ENCODE measurements at places on chromosomes 5 and 9.

- DNase-seq = no peak
Observed at GRCh38 chr5:95686651-95687050, 3.9 kb upstream of the SPATA9 start.

GRCh38 chr9:80066931-80067330, 495.2 kb downstream of the TLE4 start:
- DNase-seq = no peak

GRCh38 chr9:120791161-120791560, 2.1 kb downstream of the FBXW2 start:
- no peak for DNase-seq

DNA sequence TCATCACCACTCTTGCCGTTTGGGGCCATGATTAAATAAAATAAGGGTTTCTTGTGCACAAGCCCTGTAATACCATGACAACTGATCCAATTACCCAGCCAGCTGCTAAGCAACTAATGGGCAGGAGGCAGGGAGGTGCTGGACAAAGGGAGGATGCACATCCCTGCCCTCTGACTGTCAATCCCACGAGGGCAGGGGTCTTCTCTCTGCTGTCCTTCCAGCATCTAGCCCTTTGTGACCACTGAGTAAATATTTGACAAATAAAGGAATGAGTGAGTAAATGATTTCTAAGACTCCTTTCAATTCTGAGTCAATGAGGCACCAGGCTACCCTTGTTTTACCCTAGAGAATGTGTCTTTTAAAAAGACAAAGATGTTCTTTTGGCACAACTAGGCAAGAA, 247.1 kb downstream of the SYK start:
- DNase-seq = no peak

DNA sequence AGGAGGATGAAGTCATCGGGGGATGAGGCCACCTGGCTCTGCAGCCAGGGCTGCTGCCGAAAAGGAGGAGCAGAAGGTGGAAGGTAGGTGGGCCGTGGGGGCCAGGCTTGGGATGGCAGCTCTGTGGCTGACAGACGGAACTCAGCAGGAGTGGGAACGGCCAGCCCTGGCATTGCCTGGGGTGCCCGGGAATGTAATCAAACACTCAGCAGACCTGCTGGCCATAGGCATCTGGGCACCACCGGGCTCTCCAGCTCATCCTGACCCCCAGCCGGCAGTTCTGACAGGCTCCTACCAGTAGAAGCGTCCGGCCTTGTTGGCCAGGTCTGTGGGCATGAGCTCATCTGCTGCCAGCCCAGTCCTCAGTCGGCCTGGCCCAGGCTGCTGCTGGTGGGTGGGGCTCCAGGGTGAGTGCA, 4.3 kb upstream of the FAT2 start:
- peak; percentile 39 for DNase-seq

GRCh38 chr5:140239939-140240700, 62.8 kb downstream of the PFDN1 start:
- peak; percentile 80 for DNase-seq

GRCh38 chr9:86722706-86723075, 224.6 kb downstream of the GAS1 start:
- no peak for DNase-seq

GRCh38 chr9:114311571-114312512, 11.1 kb upstream of the ORM1 start:
- DNase-seq = no peak

DNA sequence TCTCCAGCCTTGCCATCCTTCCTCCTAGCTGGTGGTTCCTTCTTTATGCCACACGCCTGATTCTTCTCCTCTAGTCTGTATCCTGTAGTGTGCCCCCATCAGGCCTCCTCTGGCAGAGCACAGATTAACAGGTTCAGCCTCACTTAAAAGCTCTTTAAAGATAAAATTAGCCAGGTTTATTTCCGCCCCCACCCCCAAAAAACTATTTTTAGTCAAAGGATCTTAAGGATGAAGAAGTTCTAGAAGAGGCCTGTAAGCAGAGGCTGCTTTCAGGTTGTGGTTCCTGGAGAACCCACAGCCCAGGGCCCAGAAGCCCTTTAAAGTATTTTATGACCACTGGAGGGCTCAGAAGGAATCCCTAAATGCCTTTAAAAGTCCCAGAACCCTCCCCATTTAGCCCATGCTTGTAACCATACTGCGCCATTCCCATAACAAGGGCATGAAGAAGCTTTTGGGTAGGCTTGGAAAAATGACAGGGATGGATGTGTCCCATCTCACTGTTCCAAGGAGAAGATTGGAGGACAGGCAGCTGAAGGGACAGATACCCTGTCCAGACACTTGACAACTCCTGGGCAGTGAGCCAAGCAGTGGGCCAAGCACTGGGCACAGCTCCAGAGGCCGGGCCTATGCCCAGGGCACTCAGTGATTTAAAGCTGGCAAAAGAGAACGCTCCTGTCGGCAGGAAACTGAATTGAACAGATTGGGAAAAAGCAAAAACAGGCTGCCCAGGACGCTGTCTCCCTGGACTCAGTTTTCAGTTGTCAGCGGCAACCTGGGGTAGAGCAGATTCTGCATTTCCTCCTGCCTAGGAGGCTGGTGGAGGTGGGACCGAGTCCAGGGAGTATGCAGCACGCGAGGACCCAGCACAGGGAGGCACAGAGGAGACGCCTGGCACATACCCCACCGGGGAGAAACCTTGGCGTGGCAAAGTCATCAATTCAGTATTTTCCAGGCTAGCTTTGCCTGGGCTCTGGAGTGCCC, 106.3 kb upstream of the SSBP2 start:
- DNase-seq = peak; percentile 46

DNA sequence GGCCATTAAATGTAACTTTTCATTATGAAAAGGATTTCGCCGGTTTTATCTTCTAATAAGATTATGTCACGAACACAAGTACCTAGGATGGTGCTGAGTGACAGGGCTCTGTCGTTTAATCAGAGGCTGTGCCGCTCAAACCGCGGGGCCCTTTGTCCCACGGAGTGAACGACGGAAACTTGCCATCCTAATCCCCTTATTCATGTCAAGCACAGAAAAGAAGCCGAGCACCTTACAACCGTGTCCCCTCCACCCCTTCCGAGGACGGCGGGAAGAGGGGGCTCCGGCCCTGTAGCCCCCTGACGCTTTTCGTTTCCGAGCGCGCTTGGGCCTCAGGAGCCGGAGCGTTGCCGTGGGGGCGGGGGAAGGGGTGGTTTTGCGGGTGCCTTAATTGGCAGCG, 11.2 kb downstream of the LMX1B start:
- no peak for DNase-seq

GRCh38 chr5:79878721-79879336, 112.2 kb downstream of the MTX3 start:
- DNase-seq = peak; percentile 77

DNA sequence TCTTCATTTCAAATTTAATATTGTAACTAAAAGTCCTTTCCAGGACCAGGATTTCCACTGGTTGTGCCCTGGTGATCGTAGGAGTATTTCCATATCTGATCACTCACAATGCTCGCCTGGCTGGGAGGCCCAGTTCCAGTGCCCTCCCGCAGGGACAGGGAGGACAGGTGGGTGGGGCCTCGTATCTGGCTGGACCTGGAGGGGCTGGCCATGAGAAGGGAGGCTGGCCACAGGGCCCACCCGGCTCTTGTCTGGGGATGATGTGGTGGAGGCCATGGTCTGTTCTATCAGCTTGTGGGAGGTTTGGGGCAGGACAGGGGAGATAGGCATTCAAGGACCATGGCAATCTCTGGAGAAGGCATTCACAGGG, 286.4 kb downstream of the GADD45G start:
- no peak for DNase-seq

GRCh38 chr9:109781086-109781485, 1.1 kb downstream of the PALM2AKAP2 start:
- no peak for DNase-seq

GRCh38 chr9:23587903-23588302, 238.1 kb downstream of the ELAVL2 start:
- DNase-seq = peak; percentile 14

GRCh38 chr9:79013715-79014610, 557.8 kb upstream of the TLE4 start:
- no peak for DNase-seq

GRCh38 chr9:93189369-93190132, 5.6 kb downstream of the WNK2 start:
- DNase-seq = peak; percentile 48

- no peak for DNase-seq
Observed at GRCh38 chr9:87127978-87128614, 180.8 kb upstream of the GAS1 start.

GRCh38 chr9:124006448-124007361, 4.9 kb upstream of the LHX2 start:
- DNase-seq = no peak

GRCh38 chr5:162160401-162160800, 92.8 kb downstream of the GABRG2 start:
- no peak for DNase-seq

- no peak for DNase-seq
Observed at GRCh38 chr5:143471041-143471509, 67.6 kb upstream of the NR3C1 start.

GRCh38 chr9:72779614-72780013, 173.2 kb downstream of the ALDH1A1 start:
- DNase-seq = no peak

GRCh38 chr5:174755106-174755505, 30.7 kb downstream of the MSX2 start:
- no peak for DNase-seq

DNA sequence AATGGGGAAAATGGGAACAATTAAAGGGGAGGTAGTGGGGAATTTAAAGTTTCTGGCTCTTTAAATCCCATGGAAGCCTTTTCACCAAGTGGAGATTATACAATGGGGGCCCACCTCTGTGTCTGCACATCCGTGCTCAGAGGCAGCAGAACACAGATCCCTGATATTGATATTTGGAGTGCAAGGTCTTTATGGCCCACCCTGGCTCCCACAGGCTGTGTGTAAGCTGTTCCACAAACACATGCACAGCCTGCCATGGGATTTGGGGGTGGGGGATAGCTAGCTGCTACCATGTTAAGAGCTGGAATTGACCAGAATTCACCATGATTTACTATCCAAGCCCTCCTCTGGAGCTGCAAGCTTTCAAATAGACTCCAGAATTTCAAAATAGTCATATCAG, 55.9 kb downstream of the RASGEF1C start:
- DNase-seq = no peak

GRCh38 chr5:15433709-15434108, 66.3 kb upstream of the FBXL7 start:
- DNase-seq = no peak

- DNase-seq = no peak
Observed at GRCh38 chr5:155564541-155564940, 551.0 kb downstream of the KIF4B start.

DNA sequence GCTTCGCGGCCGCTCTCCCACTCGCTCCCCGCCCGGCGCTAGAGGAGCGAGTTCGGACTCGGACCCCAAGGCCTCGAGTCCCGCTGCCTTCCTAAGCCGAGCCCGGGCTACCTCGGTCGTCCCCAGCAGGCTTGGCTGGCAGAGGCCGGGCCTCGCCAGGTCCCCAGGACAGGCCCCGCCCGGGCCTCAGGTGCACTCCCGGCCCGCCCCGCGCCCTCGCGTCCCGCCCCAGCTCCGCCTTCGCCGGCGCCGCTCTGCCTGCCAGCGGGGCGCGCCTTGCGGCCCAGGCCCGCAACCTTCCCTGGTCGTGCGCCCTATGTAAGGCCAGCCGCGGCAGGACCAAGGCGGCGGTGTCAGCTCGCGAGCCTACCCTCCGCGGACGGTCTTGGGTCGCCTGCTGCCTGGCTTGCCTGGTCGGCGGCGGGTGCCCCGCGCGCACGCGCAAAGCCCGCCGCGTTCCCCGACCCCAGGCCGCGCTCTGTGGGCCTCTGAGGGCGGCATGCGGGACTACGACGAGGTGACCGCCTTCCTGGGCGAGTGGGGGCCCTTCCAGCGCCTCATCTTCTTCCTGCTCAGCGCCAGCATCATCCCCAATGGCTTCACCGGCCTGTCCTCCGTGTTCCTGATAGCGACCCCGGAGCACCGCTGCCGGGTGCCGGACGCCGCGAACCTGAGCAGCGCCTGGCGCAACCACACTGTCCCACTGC, at the start of gene SLC22A5:
Gene SLC22A5, plus strand, starts transcription at position 237 of the 707 bp plus-strand sequence. Its CDS starts 263 bp downstream, at position 500.
- DNase-seq = peak; percentile 92

GRCh38 chr5:1786621-1787471, 12.8 kb downstream of the MRPL36 start:
- DNase-seq = no peak

GRCh38 chr5:13745508-13745907, 199.0 kb downstream of the DNAH5 start:
- DNase-seq = no peak

DNA sequence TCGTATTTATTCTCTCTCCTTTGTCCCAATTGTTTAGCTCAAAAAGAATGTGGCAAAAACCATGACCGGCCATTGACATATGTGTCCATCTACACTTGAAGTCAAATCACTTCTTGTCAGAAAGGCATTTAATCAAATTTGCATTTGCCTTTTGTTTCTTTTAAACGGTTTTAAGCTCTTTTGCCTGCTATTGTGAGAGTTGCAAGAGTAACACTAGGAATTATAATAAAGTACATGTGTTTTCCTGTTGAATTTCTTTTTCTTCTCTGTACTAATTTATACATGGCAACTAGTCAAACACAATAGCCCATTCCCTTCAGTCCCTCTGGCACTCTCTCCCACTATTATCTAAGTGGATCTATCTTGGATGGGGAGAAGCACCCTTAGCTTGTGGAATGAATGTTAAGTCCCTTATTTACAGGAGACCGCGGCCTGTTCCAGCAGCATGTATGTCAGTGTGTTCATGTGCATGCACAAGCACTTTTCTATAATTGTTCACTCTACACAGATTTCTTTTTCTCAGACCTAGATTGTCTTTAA, 3.2 kb downstream of the ADAMTSL1 start:
- no peak for DNase-seq

DNA sequence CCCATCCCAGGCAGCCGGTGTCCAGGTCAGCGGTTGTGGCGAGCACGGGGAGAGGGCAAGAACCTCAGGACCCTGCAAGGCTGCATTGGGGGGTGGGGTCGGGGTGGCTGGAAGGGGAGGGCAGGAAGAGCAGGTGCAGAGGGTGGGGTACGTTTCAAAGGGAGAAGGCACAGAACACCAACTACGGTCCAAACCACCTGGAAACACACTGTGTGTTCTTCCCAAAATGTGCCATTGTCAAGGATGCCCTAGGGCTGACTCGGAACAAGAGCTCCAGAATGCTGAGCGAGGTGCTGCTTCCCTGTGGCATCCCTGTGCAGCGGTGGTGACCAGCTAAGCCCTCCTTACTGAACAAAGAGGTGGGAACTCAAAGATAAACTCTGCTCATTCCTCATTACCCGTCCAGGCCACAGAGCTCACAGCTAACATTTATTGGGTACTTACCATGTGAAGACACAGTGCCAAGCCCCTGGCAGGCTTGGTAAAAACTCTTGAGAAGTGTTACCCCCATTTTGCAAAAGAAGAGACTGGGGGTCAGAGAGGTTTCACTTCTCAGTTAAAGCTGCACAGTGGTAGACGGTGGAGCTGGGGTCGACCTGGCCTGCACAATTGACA, 153.8 kb downstream of the COL23A1 start:
- DNase-seq = no peak

GRCh38 chr9:135192686-135193085, 105.2 kb downstream of the OLFM1 start:
- DNase-seq = no peak

- no peak for DNase-seq
Observed at GRCh38 chr5:139843991-139844390, 48.4 kb downstream of the PSD2 start.
